ENCODE measurements at places on chromosomes 16 and 17. TPM values are rescaled to one million over a fixed set of nuclear protein-coding genes. Genes with fewer than 3 reads are reported as not detected.

KRT36 gene
- total RNA-seq = not detected

KCNJ18 gene
- total RNA-seq = not detected

TP53TG3C gene
- not detected for total RNA-seq

DNAAF1 gene
- total RNA-seq = not detected

CEP112 gene
- total RNA-seq = 9.1 TPM

CDK5R1 gene
- total RNA-seq = 1.8 TPM

NHLRC4 gene
- total RNA-seq = 0.57 TPM

EVI2A gene
- total RNA-seq = not detected

SOST gene
- total RNA-seq = not detected

DNAI2 gene
- total RNA-seq = not detected

LPO gene
- total RNA-seq = not detected

SCNN1B gene
- not detected for total RNA-seq

ABCA9 gene
- 1.8 TPM for total RNA-seq

ERN2 gene
- not detected for total RNA-seq

CLEC3A gene
- not detected for total RNA-seq

NLRP1 gene
- 27.1 TPM for total RNA-seq

- peak; percentile 96 for DNase-seq
Measured at GRCh38 chr17:41966463-41967140, at the start of gene CNP. TSS of gene CNP (plus strand) at chr17:41966795. CDS start at chr17:41966885, 90 bp downstream.

- DNase-seq = no peak
Measured at GRCh38 chr16:73396556-73396955, 348.6 kb upstream of the ZFHX3 start.

- DNase-seq = no peak
Measured at GRCh38 chr17:50356418-50356817, 10.5 kb downstream of the XYLT2 start.

DNA sequence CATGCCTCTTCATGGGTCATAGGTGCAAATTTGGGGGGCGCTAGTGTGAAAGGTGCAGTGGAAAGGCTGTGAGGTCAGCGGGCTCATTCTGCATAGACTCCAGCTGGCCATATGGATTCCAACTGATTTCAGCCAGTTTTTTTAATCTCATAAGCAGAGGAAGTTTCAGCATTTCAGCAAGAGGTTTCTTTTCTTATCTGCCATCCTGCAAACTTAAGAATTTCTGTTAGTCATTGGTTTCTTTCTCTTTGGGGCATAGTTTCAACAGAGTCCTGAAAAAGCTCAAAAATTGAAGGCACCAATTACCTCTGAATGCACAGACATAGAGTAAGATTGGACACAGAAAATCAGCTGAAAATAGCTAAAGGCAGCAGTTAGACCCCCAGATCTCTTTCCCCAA lies 16.2 kb upstream of the ALOX15 start:
- no peak for DNase-seq

- no peak for DNase-seq
Measured at GRCh38 chr16:72371307-72372086, 199.5 kb upstream of the PMFBP1 start.

GRCh38 chr16:30927789-30928378 lies 4.5 kb downstream of the FBXL19 start:
- no peak for DNase-seq

DNA sequence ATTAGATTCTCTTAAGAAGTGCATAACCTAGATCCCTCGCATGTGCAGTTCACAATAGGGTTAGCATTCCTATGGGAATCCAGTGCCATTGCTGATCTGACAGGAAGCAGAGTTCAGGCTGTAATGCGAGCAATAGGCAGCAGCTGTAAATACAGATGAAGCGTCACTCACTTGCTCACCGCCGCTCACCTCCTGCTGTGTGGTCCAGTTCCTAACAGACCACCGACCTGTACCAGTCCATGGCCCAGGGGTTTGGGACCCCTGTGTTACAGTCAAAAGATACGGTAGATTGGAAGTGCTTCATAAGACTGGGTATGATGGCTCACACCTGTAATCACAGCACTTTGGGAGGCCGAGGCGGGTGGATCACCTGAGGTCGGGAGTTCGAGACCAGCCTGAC lies 2.8 kb downstream of the STAT5A start:
- no peak for DNase-seq

- no peak for DNase-seq
Measured at GRCh38 chr17:80395402-80396151, 19.4 kb upstream of the ENDOV start.

GRCh38 chr16:58502217-58502921 lies 2.4 kb downstream of the NDRG4 start:
- no peak for DNase-seq

DNA sequence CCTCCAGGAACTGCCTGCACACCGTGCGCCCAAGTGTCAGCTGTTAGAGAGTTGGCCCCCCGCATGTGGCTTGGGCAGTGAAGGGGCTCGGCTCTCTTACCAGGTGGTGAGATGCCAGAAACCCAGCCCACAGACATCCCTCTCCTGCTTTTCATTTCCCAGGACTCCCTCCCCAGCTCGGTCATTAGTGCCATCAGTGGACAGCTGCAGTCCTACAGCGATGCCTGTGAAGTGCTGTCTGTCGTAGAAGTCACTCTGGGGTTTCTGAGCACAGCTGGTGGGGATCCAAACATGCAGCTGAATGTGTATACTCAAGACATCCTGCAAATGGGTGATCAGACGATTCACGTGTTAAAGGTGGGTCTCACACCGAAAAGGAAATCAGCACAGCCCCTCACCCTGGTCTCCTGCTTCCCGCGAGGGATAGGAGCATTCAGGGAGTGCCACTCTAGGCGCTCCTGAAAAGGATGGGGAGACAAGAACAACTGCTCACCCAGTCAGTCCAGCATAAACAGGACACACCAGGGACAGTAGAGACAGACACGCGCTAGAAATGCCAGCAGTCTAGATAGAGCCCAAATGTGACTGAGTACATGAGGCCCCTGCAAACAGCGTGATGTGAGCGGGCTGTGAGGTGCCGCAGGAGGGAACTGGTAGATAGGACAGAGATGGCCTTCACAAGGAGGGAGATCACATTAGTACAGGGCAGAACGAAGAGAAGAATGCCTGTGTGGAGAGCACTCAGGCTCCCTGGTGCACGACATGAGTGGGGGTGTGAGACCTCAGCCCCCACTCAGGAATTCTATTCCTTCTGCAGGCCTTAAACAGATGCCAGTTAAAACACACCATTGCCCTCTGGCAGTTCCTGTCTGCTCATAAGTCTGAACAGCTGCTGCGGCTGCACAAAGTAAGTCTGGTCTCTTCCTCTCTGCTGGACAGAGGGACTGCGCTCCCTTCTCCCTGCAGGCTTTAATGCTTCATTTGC lies 25.7 kb upstream of the ENDOV start:
- DNase-seq = peak; percentile 87

DNA sequence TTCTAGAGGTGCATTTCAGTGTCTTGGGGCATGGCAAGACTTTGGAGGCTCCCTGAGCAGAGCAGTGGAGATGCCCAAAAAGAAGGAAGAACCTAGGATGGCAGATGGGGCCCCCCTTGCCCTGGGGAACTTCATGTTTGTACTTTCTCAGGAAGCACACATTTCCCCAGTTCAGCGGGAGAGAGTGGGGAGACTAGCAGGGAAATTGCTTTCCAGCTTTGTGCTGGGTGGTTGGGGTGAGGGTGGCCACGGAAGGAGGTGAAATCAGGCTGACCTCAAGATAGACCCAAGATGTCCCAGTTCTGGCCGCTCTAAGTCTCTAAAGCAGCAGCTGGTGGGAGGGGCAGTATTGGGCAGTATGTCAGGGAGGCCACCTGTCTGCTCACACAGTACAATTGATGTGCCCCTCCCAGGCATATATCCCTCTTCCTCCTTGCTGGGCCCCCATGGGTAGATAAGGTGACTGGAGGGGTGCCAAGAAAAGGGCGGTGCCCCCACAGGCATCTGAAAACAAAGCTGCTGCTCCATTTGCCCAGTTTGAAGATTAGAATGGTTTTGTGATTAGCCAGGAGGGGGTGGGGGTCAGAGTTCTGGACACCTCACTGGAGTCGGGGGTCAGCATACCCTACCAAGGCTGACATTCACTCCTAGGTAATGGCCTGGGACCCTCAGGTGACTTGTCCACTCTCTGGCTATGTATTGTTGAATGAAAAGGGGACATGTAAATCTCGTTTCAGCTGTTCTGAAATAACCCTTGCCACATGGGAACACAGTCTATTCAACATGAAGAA lies 17.1 kb upstream of the NAGLU start:
- no peak for DNase-seq

- no peak for DNase-seq
Measured at GRCh38 chr16:261031-261691, 14.6 kb downstream of the RGS11 start.

- no peak for DNase-seq
Measured at GRCh38 chr17:76547183-76547641, 7.4 kb downstream of the PRCD start.

- no peak for DNase-seq
Measured at GRCh38 chr17:78905116-78905515, 2.1 kb upstream of the CEP295NL start.

DNA sequence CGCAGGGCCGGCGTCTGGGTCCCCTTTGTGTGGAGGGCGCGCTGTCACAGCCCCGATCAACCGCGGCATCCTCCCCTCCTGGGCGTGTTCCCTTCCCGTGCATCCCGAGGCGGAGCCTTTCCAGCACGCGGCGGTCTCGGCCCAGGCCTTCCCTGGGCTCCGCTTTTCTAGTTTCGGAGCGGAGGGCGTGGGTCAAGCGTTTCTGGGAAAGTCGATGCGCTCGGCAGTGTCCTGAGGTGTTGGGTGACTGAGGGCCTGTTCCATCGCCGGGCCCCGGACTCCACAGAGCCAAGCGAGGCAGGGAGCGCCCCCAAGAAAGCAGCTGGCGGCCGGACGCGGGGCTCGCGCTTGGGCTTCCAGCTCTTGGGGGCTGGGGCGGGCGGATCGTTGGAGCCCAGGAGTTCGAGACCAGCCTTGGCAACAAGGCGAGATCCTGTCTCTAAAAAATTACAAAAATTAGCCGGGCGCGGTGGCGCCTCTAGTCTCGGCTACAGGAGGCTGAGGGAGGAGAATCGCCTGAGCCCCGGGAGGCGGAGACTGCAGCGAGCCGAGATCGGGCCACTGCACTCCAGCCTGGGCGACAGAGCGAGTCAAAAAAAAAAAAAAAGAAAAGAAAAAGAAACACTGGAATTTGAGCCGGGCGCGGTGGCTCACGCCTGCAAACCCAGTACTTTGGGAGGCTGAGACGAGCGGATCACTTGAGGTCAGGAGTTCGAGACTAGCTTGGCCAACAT lies 806 bp downstream of the IFT140 start:
- DNase-seq = no peak

DNA sequence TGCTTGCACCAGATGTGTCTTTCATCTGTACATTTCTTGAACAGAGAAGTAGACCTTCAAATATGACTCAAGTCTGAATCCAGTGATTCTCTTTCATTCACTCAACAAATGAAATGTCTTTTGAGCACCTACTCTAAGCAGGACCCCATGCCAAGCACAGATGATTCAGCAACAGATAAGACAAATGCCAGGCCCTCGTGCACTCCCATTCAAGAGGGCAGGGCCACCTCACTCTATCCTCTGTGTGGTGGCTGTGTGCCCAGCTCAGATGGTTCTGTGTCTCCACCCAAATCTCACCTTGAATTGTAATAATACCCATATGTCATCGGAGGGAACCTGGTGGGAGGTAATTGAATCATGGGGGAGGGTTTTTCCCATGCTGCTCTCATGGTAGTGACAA lies 74.1 kb upstream of the NKD1 start:
- no peak for DNase-seq

DNA sequence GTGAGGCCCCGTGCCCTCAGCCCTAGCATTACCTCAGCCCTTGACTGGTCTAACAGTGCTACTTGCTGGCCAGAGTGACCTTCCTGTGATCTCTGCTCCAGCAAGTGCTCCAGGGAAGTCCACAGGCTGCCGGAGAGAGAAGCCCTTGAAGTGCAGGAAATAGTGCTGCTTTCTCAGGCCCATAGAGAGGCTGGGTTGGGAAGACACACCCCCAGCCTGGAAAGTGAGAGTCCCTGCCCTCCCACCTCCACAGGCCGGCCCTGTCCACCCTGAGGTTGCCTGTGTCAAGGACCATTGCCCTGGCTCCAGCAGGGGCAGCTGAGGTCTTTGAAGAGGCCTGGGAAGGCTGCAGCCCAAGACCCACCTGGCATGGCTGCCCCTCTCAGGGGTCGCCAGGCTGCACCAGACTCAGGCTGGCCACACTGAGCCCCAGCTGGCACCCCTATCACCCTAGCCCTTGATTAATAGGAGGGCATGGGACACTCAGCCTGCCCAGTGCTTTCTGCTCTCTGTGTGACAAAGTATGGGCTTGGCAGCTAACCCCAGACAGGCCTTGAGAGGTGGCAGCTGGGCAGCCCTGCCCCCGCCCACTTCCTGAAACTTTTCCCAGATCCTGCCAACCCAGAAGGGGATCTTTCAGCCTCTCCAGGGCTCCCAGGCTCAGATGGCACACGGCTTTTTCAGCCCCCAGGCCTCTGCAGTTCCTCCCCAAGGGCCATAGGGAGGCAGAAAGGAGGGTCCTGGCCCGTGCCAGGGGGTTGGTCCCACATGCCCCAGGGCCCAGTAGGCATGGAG lies 21.7 kb downstream of the ATP6V0D1 start:
- DNase-seq = no peak

- DNase-seq = no peak
Measured at GRCh38 chr16:56257239-56257638, 66.0 kb downstream of the GNAO1 start.

DNA sequence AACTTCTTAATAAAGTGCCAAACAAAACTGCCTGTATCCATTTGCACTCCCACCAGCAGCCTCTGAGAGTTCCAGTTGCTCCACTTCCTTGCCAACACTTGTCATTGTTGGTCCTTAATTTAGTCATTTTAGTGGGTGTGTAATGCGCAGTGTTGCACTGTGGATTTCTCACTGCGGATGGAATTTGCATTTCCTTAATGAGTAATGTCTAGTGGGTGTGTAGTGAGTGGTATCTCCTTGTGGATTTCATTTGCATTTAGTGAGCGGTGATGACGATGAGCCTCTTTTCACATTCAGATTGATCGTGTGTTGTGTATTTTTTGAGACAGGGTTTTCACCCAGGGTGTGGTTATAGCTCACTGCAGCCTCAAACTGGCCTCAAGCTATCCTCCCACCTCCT lies 4.1 kb upstream of the MSLN start:
- DNase-seq = no peak

All from osteocyte (in vitro differentiated cells).